ENCODE measurements at places on chromosomes 4 and X.

DNA sequence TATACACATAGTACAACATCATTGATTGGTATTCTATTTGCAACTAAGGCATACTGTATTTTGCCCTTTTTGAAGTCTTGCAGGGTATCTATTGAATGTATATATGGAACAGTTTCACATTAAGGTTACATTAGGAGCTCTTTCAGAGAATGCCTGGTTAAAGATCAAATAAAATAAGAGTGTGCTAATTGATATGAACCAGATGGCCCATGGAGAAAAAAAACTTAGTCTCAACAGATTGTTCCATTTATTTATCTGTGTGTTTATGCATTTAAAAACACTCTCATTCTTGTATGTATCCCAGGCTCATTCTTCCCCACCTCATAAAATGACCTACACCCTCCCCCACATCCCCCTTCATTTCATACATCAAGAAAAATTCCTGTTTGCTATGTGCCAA lies 35.2 kb upstream of the GRIA2 start:
- no peaks in the 10 kb centered on the region for H3K4me1 ChIP-seq
- no peaks in the 10 kb centered on the region for H3K27me3 ChIP-seq
- H3K4me3 ChIP-seq: no peak overlapping the region
- no peak for DNase-seq

GRCh38 chr4:6464842-6465588 lies 7.4 kb downstream of the PPP2R2C start:
- H3K27me3 ChIP-seq: peaks cover 24% of the 10 kb centered on the region
- H3K4me3 ChIP-seq: no peak overlapping the region
- DNase-seq: no peak

GRCh38 chrX:107840971-107841370 lies 15.3 kb downstream of the MID2 start:
- no peak for DNase-seq
- H3K4me1 ChIP-seq: peaks cover 1% of the 10 kb centered on the region
- no peak overlapping the region for H3K27ac ChIP-seq
- peaks cover 2% of the 10 kb centered on the region for H3K27me3 ChIP-seq

GRCh38 chr4:127505203-127505602 lies 127.6 kb upstream of the INTU start:
- H3K36me3 ChIP-seq: no peaks in the 10 kb centered on the region
- no peak for DNase-seq
- no peaks in the 10 kb centered on the region for H3K4me1 ChIP-seq
- H3K27ac ChIP-seq: no peak overlapping the region
- H3K27me3 ChIP-seq: no peaks in the 10 kb centered on the region

DNA sequence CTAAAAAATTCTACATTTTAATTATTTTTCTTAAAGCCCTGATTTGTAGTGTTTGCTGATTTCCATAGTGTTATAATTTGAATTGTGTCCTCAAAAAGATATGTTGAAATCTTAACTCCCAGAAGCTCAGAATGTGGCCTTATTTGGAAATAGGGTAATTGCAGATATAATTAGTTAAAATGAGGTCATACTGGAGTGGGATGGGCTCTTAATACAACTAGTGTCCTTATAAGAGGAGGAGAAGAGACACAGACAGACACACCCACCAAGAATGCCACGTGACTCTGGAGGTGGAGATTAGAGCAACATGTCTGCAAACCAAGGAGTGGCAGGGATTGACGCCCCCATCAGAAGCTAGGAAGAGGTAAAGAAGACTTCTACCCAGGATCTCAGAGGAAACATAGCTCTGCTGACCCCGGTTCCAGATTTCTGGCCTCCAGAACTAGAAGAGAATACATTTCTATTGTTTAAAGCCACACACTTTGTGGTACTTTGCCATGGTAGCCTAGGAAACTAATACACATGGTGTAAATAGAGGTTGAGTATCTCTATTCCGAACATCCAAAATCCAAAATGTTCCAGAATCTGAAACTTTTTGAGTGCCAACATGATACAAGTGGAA lies 70.5 kb upstream of the IRF2 start:
- H3K27ac ChIP-seq: no peak overlapping the region
- no peak overlapping the region for H3K4me3 ChIP-seq
- no peak for DNase-seq
- H3K4me1 ChIP-seq: peaks cover 24% of the 10 kb centered on the region
- no peaks in the 10 kb centered on the region for H3K36me3 ChIP-seq

DNA sequence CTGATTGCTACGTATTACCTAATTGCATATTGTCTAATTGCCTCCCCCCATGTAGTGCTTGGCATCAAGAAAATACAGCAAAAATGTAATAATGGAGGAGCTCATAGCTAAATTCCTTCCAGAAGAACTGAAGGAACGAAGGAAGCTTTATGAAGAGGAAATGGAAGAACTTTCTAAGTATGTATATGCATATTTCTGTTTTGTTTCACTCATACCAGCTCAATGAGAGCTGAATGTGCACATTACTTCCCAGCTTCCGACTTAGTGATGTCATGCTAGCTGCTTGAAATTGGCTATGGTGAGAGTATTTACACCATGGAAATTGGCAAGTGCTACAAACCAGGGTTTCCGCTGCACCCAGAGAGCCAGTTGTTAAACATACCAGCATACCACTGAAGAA lies 34.7 kb downstream of the LONRF3 start:
- DNase-seq: no peak
- H3K4me3 ChIP-seq: no peak overlapping the region
- H3K4me1 ChIP-seq: no peaks in the 10 kb centered on the region

Measured in activated CD4-positive, alpha-beta T cell treated with anti-CD3 and anti-CD28 coated beads, Interleukin-2, amount 10 ng/mL, durations not matched to agents 24 days and 14 days (primary cell).